CD4-positive, alpha-beta T cell treated with Interleukin-17A for 1 hour (primary cell): ENCODE measurements at places on chromosomes 6 and 20.

DNA sequence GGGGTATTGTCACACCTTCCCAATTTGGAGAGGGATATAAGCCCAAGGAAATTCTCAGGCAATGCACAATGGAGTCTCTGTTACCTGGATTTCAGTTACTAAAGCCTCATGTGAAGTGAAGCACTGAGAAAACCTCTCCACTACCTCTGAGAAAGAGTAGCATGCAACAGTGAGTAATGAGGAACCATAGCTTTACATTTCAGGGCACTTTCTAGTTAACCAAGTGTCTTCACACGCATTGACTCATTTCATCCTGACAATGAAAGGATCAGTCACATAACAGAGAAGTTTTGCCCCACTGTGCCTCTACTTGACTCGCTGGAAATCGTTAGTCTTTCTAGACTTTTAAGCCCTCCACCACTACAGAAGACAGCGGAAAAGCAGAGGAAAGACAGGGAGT lies 86.2 kb upstream of the ARID1B start:
- DNase-seq: no peak

- DNase-seq: no peak
Measured at GRCh38 chr6:137175868-137176245, 2.4 kb upstream of the IL22RA2 start.

GRCh38 chr6:20377623-20378265 lies 23.9 kb upstream of the E2F3 start:
- DNase-seq: no peak

DNA sequence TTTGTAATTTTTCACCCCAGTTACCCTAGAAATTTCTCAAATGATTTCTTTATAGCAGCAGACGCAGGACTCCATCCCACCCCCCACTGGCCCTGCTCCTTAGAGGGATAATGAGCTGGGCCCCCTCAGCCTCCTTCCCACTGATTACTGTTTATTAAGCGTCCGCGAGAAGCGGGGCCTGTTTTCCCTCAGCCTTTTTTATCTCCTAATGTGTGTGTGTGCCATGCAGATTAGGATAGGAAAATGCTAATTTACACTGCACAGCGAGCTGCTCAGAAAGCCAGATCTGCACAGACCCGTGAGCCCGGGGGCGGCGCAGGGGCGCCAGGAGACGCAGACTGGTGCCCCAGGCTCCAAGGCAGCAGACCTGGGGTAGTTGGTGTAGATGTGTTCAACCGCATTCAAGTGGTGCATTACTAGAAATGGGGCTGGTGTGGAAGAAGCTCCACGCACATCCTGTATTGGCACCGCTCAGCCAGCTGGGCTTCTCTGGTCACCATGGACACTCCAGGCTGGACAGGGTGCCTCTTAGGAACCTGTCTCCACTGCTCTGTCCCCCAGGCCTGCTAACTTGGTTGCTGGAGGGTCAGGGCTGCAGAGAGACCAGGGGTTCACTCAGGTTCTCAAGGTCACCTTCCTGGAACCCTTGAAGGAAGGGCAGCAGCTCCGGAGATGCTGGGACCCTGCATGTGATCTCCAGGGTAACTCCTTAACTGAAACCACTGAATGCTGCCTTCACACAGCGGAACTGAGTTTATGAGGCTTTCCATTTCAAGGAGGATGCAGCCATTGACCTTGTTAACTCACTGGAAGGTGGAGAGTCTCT lies 256.3 kb downstream of the ERMARD start:
- no peak for DNase-seq

DNA sequence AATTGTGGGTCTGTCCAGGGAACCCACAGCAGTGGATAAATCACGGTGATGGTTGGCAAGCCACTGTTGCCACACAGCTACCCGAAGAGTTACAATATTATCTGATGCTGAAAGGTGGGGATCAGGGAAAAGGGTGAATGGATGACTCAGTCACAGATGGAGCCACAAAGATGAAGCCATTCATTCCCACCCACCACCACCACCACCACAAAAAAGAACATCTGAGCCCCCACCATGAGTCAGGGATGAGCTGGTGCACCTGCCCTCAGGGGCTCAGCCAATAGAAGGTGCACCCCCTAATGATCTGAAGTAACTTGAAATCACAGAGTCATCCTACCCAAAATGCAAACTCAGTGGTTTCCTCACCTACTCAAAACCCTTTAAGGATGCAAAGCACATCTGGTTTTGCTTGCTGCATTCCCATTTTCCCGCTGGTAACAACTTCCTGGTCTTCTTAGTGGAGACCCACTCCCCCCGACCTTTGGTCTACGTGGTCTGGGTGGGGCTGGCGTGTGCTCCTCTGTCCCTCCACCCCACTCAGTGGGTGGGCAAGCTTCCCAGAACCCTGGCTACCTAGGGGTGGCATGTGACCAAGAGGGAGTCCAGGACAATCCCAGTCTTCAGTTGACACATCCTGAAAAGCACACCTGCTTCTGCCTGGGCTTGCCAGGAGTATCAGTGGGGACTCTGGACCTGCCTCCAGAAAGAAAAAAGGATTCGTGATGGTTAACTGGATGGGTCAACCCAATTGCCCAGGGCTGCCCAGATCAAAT lies 125.5 kb downstream of the ANKRD60 start:
- DNase-seq: no peak

DNA sequence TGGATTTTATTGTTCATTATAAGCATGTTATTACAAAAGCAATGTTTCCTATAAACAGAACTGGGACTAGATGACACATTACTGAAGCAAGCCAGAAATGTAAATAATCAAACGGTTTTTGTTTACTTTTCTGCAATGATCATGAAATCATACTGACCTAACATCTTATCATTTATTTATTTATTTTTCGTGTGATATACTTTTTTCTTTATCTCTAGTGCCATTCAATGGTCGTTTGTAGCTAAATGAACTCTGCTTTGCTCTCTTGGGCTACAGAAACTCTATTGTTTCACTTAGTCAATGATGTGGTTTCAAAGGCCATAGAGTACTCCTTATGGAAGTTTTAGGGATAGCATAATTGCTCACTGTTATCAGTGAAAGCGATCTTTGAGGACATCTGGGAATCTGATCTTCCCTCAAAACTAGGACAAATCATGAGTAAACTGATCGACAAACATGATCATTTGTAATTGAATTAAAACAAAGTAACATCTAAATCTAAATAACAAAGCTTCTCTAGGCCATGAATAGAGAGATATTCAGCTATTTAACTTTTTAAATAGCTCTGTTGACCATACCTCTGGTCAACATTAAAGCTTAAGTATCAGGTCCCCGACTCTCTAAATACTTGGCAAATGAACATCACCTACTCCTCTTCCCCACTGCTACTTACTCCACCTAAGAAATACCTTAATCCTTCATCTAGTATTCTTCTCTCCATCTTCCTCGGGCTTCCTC lies 933.4 kb downstream of the TFAP2A start:
- DNase-seq: no peak

DNA sequence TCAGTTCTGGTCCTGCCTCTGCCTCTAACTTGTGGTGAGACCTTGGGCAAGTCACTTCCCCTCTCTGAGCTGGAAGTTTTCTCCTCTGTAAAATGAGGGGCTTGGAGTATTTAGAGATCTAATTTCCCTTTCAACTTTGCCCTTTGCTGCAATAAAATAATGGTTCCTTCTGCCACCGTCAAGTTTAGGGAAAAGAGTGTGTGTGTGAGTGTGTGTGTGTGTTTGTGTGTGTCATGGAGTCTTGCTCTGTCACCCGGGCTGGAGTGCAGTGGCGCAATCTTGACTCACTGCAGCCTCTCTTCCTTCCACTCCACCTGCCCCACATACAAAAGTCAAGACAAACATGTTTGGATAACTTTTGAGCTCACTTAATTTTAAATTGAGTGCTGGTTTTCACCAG lies 39.2 kb upstream of the PIM1 start:
- DNase-seq: peak; percentile 4
